ENCODE measurements at places on chromosomes 3 and 15.

DNA sequence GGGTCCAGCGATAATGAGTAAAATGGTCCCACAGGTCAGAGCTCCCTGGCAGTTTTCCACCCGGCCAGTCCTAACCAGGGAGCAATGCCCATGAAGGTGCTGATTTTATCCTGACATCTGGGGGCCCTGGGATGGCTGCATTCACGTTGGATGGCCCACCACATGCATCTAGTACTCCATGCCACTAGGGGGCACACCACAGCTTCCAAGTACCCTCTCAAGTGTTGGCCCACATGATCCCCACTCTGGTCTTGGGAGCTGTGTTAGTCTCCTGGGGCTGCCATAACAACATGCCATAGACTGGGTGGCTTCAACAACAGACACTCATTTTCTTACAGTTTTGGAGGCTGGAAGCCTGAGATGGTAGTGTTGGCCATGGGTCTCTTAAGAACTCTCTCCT lies 225.5 kb downstream of the SLCO3A1 start:
- peak; percentile 40 for DNase-seq

DNA sequence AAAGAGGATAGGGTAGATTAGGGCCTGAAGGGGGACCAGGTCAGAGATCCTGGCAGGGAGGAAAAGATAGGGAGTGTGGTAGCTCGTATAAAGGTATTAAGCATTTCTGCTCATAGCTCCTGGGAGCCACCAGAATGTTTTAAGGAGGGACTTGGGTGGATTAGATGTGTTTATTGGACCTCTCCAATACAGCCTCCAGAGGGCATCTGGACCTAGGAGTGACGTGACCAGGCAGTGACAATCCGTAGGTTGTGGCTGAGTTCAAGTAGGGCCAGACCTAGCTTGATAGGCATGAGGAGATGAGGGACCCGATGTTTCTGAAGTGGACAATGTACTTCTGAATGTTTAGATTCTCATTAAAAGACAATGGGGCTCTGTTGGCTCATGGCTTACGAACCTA lies 435.2 kb downstream of the MCTP2 start:
- DNase-seq, result no peak

- no peak for DNase-seq
Measured at GRCh38 chr3:73401616-73402279, 223.0 kb downstream of the PDZRN3 start.

GRCh38 chr15:57509126-57509525 lies 82.6 kb upstream of the MYZAP start:
- no peak for DNase-seq

DNA sequence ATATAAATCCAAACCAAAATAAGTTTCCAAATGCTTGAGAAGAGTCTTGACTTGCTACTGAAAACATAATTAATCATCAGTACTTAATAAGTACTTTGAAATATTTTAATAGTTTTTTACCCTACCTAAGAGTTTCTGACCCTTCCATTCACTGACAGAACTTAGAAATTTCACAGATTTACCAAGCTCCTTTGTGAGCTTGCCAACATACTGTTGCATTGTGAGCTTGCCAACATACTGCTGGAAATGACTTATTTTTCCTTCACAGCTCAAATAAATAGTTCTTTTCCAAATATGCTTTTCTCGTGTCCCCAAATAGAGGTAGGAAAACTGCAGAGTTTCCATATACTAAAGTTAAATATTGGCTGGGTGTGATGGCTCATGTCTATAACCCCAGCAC lies 9.6 kb upstream of the AADAC start:
- no peak for DNase-seq

GRCh38 chr3:182671541-182671940 lies 121.8 kb upstream of the ATP11B start:
- no peak for DNase-seq

DNA sequence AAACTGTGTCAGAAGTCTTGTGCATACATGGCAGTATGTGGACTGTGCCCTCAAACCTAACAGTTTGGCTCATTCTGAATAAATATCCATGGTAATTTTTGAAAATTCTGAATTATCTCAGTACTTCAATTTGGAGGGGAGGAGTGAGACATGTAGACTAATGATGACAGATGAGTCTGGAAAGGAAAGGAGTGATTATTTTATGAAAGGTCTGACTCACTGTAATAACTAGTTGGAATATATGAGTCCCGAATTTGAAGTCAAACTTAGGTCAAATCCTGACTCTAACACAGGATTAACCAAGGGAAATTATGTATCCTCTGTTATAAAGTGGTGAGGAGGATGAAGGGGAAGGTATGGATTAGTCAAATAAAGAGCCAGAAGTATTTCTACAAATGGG lies 38.6 kb downstream of the SUCNR1 start:
- no peak for DNase-seq

DNA sequence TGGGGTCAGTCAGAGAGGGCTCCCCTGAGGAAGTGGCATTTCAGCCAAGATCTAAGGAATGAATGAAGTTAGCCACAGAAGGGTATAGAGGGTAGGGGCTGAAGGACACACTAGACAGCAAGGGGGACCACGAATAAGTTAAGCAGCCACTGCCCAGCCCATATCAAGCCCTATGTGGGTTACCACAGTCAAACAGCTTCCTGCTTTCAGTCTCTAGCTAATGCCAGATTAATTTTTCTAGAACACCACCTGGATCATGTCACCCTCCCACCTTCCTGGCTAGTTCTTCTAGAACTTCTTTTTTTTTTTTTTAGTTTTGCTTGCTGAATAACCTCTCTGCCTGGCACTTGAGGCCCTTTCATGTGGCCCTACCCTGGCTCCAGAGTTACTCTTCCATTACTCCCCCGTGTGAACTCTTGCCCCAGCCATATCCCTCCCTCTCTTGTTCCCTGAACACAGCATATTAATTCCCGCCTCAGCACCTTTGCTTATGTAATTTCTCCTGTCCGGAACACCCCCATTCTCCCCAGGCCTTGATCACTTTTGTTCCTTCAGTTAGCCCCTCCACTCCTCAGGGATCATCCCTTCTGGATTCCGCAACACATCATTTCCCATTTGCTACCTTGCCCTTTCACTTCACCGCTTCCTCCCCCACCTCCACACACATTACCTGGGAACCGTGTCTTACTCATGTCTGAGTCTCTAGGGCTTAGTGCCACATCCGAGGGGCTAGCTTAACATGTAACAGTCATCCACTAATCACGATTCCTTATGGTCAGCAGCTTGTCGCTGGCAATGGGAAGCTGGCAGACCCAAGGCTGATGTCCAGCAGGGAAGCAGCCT lies 20.6 kb upstream of the BNC1 start:
- no peak for DNase-seq

DNA sequence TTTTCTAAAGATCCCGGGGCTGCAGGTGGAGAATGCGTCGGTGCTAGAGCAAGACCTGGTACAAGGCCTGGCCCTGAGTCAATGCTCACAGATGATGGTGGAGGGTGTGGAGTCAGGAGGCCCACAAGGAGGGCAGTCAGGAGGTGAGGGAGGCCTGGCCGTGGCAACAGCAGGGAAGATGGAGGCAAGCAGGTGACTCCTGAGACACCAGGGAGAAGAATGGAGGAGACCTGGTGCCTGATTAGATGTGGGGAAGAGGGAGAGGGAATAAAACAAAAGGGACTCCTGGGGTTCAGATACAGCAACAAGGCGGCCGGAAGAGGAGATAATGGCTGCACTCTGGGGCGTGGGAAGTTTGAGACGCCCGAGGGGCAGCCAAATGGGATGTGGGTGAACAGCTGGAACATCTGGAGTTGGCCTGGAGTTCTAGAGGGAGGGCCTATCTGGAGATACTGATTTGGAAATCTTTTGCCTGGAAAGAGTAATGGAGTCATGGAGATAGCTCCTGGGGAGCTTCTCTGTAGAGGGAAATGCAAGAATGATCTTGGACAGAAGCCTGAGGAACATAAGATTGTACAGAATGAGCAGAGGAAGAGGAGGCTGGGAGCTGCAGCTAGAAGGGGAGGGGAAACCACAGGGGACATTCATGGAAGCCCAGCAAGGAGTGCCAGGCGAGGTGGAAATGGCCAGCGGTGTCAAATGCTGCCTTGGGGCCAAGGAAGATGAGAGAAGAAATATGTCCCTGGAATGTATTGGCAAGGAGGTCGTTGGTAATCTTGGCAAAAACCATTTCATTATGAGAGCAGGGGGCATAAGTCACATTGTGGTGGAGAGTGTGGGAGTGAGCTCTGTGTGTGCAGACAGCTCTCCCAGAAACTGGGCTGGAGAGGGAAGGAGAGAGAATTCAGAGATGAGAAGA lies 67.5 kb upstream of the CORO2B start:
- DNase-seq, result no peak

DNA sequence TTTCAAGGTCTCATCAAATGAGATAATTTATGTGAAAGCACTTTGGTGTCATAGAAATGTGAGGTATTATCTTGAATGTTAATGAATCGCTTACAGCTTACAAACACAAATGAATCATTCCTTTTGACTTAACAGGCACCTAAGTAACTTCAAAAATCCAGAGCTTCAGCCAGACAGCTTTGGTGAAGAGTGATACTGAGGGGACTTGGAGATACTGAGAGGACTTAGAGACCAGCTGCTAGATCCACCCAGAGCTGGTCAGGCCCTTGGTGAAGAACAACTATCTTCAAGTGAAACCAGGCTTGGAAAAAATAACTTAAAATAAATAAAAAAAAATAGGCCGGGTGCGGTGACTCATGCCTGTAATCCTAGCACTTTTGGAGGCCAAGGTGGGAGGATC lies 16.2 kb upstream of the ZFYVE19 start:
- no peak for DNase-seq

DNA sequence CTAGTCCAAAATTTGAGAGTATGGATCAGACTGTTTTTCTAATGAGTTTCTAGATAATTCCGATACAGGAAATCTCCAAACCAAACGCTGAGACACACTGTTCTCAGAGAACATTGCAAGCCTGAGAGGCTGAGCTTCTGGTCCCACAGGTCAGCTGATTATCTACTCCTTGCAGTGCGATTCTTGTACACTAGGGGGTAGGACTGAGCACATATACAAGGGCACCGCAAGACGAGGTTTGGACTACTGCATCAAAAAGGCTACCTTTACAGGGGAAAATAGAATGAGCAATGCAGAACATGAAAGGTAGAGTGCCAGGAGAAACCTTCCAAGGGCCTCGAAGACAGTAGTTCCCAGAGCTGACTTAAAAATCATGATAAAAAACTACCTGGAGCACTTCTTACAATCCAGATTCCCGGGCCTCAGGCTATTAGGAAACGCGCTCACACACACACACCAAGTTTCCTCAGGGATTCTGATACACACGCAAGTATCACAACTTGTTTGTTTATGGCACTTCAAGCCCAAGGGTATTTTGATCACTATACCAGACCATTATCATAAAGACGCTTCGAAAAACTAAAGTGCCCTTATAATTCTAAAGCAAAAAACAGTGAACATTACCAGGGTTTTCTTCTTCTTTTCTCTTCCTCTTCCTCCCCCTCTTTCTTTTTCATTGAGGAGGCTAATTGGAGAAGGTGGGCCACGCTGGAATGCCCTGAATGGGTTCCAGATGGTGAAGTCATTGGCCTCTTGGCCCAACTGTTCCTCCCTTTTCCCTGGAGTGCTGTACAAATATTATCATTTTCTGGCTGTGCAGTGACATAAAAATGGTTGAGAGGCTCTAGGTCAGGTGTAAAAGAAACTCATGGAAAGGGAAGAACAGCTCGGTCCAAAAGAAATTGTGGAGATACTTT lies 61.8 kb downstream of the SLC12A8 start:
- peak; percentile 79 for DNase-seq

Measured in activated T-cell treated with anti-CD3 and anti-CD28 coated beads, Interleukin-2, amount 50 U/mL, for 48 hours (primary cell).